ENCODE measurements at places on chromosomes 13 and 19.

DNA sequence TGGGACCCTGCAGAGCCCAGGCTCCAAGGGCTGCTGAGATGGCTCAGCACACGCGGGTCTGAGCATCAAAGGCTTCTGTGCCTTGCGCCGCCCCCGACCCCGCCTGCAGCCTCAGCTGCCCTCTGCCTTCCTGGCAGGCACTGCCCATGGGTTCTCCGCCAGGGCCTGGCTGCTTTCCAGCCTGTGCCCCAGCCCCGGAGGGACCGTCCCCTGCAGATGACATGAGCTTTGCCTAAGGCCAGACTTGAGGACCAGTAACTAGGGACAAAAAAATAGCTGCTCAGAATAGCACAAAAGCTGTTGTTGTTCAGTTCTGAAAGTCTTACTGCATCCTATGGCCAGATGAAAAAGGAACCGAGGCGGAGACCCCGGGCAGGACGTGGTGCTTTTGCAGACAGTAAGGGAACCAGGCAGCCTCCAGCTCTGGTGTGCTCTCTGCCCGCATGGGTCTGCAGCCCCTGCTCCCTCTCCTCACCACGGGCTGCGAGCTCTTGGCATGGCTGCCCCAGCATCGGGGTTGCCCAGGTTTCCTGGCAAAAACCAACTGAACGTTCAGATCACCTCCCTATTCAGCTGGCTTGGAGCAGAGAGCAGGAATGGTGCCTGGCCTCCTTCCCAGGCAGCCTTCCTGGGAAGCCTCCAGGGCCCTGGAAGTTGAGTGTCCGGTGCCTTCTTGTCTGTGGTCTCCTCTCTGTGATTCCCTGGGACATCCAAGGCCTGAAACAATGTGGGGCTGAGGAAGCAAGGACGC is 12.5 kb upstream of the CFAP97D2 start:
- DNase-seq = peak; percentile 62

GRCh38 chr13:77372275-77372674 is 45.4 kb upstream of the MYCBP2 start:
- no peak for DNase-seq

DNA sequence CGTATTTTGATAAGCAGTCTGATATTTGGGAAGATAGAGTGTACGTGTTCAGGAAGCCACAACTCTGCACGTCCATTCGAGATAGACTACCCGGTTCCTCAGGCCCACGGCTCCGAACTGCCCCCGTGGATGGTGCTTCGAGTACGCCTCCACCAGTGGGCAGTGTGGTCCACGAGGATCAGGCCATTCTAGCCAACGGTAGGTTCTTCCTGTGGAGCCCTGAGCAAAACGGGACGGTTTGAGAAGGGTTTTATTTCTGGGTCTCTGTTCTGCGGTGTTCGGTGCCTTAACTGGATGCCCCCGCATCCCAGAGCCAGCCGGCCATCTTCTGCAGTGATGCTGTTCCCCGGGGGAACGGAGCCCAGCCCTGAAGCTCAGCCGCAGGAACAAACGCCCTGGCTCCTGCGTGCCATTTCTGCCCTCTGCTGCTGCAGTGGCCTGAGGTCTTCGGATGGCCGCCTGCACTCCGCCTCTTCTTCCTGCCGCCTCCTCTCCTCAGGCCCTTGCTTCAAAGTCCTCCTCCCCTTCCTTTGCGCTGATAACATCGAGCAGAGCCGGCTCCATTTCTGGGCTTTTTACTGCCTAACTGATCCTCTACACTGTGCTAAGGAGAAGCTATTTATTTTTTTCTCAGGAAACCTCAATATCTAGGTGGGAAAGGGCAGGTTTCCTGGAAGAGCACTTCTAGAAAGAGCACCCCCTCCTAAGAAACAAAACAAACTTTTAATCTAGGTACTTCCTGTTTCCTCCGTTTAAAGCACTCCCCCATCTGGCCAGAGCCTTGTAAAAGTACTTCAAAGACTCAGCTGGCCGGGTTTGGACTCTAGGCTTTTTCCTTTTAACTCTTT is 36.2 kb upstream of the SLC46A3 start:
- peak; percentile 36 for DNase-seq

DNA sequence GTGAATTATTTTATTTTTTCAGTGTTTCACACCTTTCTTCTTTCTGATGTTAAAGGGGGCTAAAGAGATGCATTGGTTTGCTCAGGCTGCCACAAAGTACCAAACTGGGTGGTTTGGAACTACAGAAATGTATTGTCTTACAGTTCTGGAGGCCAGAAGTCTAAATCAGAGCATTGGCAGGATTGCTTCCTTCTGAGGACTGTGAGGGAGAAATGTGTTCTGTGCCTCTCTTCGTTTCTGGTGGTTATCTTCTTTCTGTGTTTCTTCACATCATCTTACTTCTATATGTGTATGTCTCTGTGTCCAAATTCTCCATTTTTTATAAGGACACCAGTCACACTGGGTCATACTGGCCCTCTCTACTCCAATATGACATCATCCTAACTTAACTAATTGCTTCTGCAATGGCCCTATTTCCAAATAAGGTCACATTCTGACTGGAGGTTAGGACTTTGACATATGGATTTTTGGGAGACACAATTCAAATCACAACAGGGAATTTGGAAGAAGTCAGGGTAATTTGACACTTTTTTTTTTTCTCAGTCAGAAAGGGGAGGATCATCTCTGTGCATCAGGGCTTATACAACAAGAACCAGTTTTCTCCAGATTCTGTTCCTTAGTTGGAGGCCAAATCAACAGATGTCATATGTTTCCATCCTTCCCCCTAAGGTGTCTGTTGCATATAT is 188.2 kb downstream of the KCNRG start:
- no peak for DNase-seq

DNA sequence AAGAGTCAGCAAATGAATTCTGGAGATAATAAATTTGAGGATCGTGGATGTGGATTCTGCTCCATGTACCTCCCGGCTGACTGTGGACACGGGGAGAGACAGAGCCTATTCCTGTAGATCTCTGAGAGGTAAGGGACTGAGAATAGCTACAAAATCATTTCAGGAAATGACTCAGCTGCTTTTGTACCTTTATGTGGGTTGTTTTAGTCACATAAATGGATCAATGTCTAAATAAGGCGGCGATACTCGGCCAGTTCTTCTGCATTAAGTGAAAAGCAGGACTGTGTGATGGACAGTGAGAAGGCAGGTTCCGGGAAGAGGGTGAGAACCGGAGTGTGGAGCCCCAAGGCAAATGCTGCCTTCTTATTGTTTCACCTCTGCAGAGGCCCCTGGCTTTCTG is 128.1 kb downstream of the EFNB2 start:
- no peak for DNase-seq

Data from left ventricle myocardium inferior (tissue), 1 donor.